CD14-positive monocyte (primary cell): ENCODE measurements at places on chromosomes 7 and 10. TPM values are rescaled to one million over a fixed set of nuclear protein-coding genes. Genes with fewer than 3 reads are reported as not detected.
A peak's percentile ranks its signal among the peaks of the same experiment; 100 is the strongest.

- no peak for DNase-seq
Observed at GRCh38 chr7:134692344-134692705, 45.7 kb downstream of the BPGM start.

GRCh38 chr10:123966896-123967231 is 75.3 kb upstream of the CPXM2 start:
- no peak for DNase-seq

- no peak for DNase-seq
Observed at GRCh38 chr10:121167534-121168243, 316.5 kb downstream of the WDR11 start.

DNA sequence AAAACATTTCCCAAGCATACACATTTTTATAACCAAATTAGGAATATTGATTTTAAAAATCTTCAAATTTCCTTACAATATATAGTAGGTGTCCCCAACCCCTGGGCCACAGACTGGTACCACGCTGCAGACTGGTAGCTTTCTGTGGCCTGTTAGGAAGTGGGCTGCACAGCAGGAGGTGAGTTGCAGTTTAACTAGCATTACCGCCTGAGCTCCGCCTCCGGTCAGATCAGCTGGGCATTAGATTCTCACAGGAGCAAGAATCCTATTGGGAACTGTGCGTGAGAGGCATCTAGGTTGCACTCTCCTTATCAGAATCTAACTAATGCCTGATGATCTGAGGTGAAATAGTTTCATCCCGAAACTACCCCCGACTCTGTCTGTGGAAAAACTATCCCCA is 62.1 kb downstream of the ZWINT start:
- no peak for DNase-seq

The CALHM3 gene
- not detected for polyA plus RNA-seq

- DNase-seq, result no peak
Observed at GRCh38 chr7:144622745-144623144, 213.1 kb downstream of the TPK1 start.

DNA sequence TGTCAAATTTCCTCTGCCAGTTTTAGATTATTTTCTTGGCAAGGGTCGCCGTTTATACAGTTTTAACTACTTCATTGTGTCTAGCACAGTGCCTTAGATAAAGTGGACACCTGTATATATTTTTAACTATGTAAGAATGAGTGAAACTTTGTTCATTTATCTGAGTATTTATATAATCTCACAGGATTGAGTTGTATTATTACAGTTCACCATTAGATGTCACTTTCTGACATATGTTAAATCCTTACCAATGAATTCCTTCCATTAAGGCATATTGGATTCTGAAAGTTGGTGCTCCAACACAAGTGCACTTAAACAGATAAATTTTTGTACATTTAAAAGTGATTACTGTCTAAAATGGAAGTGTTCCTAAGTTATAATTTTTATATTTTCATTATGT is 43.0 kb downstream of the ZMYND11 start:
- no peak for DNase-seq

DNA sequence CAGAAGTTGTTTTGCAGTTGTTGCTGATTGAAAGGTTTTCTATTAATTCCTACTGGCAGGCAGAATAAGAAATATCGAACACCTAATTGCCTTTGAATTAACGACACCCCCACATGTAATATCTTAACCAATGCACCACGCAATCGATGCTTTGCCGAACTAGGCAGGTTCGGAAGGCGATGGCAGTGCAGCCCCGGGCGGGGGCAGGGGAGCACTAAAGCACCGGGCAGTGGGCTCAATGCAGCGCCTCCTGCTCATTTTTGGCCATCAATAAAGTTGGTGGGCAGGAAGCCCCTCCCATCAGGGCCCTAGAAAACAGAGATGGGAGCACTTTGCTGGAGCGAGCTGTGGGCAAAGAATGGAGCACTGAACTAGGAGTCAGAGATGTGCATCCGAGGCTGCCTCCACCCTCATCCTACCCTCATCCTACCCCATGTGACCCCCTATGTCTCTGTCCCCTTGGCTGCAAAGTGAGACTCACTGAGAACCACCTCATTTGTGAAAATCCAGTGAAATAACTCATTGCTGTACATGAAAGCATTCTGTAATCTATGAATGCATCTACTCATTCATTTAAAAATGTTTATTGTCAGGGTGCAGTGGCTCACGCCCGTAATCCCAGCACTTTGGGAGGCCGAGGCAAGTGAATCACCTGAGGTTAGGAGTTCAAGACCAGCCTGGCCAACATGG is 19.6 kb upstream of the CHST15 start:
- DNase-seq, result no peak

- DNase-seq, result no peak
Observed at GRCh38 chr7:12369756-12370155, 33.9 kb downstream of the VWDE start.

- DNase-seq, result no peak
Observed at GRCh38 chr7:13920053-13920697, 69.3 kb downstream of the ETV1 start.

The CYP3A4 gene
- not detected for polyA plus RNA-seq

The SPDYE8 gene
- polyA plus RNA-seq, result not detected in 2 replicates

The ELMO1 gene
- polyA plus RNA-seq, result 46.7 TPM

The VGF gene
- not detected in 2 replicates for polyA plus RNA-seq

The SFRP5 gene
- not detected in 2 replicates for polyA plus RNA-seq

The SNX13 gene
- polyA plus RNA-seq, result 3.9 and 12.1 TPM in 2 replicates

The LIPF gene
- polyA plus RNA-seq, result not detected

The HOXA3 gene
- not detected for polyA plus RNA-seq

DNA sequence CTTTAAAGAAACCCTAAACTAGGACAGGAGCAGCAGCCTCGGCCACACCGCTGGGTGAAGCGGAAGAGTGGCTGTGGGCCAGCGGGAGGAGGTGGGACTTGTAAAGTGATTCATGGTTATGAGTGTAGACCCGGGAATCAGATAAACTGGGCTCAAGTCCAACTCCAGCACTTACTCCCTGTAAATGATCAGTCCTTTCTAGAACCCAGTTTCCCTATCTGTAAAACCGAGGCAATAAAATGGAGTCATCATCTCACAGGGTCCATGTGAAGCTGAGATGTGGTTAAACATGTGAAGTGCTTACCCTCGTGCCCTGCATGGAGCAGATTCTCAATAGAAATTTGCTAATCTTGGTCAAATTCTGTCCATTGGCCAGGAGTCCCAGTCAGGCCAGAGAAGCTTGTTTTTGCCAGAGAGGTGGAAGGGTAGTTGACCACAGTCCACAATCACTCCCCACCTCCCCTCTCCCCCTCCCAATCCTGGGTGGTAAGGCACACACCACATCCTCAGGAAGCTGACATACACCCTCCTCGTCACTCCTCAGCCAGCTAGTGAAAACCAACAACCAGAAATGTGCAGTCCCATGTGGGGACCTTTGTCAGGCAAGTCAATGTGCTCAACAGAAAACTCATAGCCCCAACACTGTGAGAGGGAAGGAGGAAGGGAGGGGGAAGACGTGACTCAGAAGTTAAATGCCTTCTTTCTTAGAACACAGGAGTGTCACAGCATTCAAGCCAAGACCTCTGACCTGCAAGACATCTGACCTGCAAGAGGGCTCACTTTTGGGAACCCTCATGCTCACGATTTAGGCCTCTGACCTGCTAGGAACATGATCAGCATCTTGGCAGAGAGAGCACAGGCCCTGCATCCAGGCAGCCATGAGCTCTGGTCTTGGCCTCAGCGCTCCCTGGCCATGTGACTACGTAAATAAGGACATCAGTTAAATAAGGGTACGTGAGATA is 145.1 kb downstream of the PLXNA4 start:
- DNase-seq, result peak; percentile 35

DNA sequence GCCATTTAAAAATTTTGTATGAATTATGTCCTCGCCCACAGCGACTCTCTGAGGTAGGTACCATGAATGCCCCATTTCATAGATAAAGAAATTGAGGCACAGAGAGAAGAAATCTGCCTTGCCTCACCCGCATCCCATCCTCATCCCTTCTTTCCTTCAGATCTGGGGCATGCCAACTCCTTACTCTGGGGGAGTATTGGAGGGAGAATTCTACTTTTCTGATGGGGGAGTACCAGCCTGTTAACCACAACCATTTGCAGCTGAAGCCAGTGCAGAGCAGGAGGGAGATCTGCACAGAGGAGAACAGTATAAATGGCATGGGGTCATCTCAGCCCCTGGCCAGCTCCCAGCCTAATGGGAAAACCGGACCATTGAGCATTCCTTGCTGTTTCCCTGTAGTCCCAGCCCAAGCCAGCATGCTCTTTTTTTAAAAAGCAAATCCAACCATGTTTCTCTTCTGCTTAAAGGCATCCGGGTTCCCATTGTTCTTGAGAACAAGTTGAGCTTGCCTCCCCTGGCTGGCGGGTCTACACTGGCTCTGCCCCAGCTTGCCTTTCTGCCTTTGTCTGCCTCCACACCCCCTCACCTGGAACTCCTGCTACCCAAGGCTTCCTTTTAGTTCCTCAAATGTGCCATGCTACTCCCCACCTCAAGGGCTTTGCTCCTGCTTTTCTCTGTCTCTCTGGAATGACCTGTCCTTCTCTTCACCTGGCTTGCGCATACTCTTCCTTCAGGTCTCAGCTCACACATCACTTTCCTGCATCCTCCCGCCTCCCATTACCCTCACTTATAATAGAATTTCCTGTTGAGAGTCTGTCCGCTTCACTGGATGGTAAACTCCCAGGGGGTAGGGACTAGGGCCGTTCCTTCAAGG is 8.8 kb upstream of the ZNF503 start:
- DNase-seq, result no peak

- DNase-seq, result no peak
Observed at GRCh38 chr10:128018236-128018635, 108.0 kb downstream of the MKI67 start.

The CDNF gene
- polyA plus RNA-seq, result 0.28 TPM in 1 of 2 replicates, not detected in the other

- no peak for DNase-seq
Observed at GRCh38 chr7:131802195-131802864, 245.9 kb upstream of the PODXL start.

- peak; percentile 56 for DNase-seq
Observed at GRCh38 chr7:29285444-29285793, 90.8 kb downstream of the CHN2 start.

GRCh38 chr10:9205558-9205957 is 1151.1 kb downstream of the GATA3 start:
- no peak for DNase-seq

- DNase-seq, result no peak
Observed at GRCh38 chr7:102454468-102454867, 10.2 kb downstream of the ALKBH4 start.

- peak; percentile 21 for DNase-seq
Observed at GRCh38 chr10:48748573-48748972, 63.9 kb downstream of the WDFY4 start.

The TRIM50 gene
- polyA plus RNA-seq, result not detected in 2 replicates

DNA sequence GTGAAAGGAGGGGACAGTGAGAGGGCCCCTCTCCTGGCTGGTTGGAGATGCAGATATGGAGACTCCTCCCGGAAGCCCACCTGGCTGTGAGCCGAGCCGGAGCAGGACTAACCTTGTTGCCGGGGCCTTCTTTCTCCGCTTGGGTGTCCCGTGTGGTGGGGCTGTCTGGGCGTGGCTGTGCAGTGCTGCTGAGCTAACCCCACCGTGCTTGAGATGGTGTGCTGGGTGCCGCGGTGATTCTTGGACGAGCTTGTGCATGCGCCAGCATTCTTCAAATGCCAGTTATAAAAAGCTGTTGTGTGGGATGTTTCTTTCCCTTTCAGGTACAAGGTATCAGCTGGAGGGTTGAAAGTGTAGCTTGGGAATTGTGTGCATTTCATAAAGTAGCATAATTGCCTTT is 48.8 kb downstream of the DAGLB start:
- no peak for DNase-seq

DNA sequence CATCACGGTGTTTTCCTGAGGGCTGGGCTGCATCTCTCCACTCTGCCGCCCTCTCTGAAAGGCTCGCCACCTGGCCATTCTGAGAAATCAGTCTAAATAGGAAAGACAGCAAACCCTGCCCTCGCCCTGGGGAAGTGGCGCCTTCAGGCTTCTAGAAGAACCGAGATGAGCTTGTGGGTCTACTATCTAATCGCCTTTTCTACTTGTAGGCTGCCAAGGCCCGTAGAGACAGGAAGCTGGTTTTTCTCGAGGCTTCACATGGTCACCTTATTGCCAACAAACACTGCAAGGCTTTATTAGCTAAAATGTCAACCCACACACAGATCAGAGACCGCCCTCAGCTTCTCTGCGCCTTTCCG is 21.4 kb downstream of the LAT2 start:
- DNase-seq, result peak; percentile 27

The ASB4 gene
- not detected in 2 replicates for polyA plus RNA-seq

GRCh38 chr10:21194510-21194993 is 297.4 kb upstream of the NEBL start:
- no peak for DNase-seq

- no peak for DNase-seq
Observed at GRCh38 chr7:78179827-78180477, 381.4 kb downstream of the PHTF2 start.

GRCh38 chr7:36638586-36639263 is 85.6 kb downstream of the AOAH start:
- DNase-seq, result no peak

GRCh38 chr7:112052498-112052897 is 153.7 kb downstream of the DOCK4 start:
- DNase-seq, result no peak

- no peak for DNase-seq
Observed at GRCh38 chr7:139131-139530, 53.2 kb upstream of the FAM20C start.

DNA sequence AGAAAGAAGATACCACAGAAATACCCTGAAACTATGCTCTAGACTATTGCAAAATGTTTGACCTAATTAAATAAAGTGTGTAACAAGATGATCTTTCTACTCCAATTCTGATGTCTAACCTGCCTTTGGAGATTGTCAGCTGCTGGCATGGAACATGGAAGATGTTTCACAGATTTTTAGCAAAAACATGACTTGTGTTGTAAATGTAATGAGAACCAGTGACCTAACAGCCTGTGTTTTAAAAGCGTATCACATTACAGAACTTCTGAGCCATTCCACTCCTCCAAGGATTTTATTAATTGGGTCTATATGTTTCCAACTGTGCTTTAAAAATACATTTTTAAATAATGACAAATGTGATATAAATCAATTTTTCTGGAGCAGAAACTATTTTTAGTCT is 526.3 kb upstream of the SEMA3D start:
- no peak for DNase-seq

DNA sequence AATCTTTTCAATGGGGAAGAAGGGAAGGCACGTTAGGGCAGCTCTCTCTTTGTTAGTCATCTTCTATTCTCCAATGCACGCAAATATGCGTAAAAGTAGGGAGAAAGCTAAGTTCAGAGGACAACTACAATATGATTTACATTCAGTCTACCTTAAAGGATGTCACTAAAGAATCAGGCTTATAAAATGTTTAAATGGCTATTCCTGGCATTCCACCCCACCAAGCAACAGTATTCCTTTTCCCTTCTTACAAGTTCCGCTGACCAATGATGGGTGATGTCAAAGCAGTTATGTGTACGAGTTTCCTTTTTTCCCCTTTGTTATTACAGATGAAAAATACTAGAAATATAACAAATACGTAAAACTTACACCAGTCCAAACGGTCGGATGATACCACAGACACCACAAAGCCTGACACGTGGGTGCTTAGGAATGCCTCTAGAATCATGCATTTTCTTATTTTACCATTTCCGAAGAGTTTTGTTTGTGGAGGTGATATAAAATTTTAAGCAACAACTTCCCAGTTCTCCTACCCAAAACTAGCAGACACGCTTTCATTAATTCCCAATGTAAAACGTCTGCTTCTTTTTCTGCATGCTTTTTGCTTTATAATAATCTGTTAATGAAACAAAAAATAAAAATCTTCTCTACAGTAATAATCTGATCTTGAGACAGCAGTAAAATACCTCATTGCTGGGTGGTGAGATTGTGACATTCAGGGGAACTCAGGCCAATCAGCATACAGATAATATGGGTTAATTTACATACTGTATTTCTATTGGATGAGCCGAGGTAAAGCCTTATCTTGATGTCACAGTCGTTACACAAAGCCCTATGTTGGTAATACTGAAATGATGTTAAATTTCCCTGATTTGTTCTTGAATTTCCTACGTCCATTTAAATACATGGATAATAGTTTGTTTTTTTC is 708 bp upstream of the GPR85 start:
- DNase-seq, result peak; percentile 22
